Tongue (tissue), 3 donors: ENCODE measurements at places on chromosomes 1 and 21.

DNA sequence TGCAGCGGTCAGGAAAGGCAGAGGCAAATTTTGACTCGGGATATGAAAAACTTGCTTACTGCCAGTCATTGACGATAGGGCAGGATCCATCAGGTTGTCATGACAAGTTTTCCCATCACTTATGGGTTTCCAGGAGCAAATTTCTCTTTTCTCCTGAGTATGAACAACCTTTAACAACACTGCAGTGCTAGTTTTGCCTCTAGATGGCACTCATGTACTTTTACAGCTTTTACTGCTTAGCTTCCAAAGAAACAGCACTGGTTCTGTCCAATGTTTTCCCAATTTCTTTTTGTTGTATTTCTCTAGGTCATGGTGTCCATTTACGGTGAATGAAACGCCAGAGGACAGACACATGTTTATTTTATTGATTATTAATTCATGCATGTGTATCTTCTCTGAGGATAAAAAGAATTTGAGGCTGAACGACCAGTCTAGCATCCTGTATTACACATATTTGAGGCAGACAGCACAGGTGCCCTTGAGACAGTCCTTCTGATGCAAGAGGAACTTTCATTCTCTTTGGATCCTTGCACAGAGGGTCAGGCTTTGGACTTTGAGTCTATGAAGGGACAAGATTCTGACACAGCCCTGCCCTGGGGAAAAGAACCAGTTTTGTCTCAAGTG, 112.3 kb upstream of the TRABD2B start:
- peak; percentile 78 for DNase-seq

- no peak for DNase-seq
Measured at GRCh38 chr1:68101829-68102228, 51.4 kb upstream of the DIRAS3 start.

- no peak for DNase-seq
Measured at GRCh38 chr1:218775501-218776021, 398.1 kb upstream of the LYPLAL1 start.

- peak; percentile 58 for DNase-seq
Measured at GRCh38 chr21:46392921-46393320, 65.8 kb upstream of the DIP2A start.

DNA sequence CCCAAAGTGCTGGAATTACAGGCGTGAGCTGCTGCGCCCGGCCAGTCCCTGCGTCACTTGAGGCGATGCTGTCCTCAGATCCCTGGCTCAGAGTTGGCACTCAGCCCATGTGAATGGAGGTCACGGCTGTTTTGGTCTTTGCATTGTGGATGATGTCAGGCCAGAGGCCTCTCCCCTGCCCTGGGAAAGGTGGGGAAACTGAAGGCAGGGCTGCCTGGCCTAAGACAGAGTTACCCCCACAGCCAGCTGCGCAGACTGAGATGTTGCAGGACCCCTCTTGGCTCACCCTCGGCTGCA, 821 bp downstream of the MASP2 start:
- DNase-seq = peak; percentile 55

DNA sequence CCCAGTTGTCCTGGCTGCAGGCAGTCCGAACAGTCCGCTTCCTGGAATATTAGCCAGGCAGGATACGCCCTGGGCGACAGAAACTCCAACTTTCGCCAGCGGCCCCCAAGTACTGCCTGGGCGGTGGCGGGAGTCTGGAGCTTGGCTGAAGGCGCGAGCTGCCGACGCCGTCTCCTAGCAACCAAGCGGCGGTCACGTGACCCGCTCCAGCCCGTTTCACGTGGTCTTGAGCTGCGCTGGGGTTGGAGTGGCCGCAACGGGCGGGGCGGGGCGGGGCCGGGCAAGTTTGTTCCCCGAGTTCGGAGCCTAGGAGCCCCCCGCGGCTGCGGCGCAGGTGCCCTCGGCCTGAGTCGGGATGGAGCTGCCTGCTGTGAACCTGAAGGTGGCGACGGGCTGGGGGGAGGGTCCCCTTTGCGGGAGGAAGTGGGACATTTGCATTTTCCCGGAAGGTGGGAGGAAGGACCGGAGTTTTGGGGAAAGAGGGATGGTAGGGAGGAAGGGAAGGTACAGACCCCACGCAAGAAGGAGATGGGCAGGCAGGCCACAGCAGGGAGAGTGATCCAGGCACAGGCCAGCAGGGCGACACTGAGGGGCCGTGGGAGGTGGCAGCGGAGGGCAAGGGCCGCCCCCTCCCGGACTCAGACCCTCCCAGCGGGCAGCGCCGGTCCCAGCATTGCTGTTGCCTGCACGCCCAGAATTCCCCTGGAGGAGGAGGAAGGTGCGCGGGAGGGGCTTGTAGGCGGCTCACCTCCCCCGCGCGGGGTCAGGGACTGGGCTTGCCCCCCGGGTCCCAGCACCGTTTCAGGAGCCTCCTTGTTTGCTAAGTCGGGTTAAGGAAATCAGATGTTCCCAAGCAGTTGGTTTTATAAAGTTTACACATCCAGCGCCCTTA, at the start of gene AGTRAP:
TSS of gene AGTRAP (plus strand) at position 283 of the 892 bp plus-strand sequence. CDS start at position 356, 73 bp downstream.
- peak; percentile 97 for DNase-seq

DNA sequence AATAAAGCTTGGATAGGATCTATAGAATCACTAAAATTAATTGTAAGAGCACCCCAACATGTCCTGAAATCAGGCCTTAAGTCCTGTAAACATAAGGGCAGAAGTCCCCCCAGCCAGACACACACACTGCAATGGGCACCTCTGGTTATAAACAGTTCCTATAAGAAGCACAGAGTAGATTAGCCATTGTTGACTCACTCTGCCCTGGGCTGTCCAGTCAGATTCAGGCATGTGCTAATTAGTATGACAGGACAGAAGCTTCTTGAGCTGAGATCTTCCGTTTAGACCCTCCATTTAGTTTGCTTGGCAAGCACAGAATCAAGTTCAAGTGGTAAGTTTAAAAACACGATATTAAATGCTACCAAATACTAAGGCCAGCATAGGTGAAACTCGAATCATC, 11.8 kb upstream of the DENND1B start:
- no peak for DNase-seq

DNA sequence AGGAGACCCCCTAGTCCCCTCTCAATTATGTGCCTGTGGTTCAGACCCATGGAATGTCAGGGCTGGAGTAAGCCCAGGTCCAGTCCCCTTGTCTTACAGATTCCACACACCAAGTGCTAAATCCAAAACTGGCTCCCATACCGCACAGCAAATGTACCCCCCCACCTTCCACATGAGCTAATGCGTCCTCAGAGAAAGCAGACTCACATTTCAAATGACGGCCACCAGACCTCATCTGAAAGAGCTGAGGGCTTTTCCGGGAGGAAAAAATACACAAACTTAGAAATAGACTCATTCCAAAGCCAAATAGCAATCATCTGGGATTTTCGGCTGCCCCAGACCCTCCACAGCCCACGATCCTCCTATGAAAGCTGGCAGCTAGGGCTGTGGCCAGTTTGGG, 12.8 kb upstream of the CNTN2 start:
- DNase-seq = peak; percentile 59

DNA sequence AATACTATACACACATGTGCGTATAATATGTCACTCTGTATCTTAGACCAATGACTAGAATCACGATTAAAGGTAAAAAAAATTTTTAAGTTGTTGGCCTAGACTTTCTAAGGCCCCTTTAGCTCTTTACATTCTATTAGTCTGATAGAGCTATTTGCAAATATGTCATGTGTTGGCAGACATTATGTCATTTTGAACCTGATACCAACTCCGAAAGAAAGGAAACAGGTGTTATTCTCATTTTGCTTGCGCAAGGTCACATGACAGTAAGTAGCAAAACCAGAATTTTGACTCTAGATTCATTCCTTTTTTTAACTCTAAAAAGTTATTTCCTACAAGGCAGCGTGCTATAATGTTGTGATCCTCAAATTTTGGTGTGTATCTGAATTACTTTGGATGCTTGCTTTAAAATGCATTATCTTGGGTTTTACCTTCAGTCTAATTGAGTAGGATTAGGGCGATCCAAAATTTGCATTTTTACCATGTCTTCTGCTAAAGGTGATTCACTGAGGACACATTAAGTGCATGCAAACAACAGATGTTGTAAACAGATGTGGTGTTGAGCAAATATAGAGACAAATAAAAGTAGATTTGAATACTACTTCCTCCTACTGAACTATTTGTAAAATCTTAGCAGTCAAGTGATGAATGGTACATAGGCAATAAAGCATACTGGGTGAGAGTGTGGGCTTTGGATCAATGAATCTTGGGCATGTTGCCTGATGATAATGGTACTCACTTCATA, 63.5 kb upstream of the KIAA1614 start:
- DNase-seq = peak; percentile 15

- no peak for DNase-seq
Measured at GRCh38 chr21:14592296-14593000, 46.3 kb upstream of the SAMSN1 start.

DNA sequence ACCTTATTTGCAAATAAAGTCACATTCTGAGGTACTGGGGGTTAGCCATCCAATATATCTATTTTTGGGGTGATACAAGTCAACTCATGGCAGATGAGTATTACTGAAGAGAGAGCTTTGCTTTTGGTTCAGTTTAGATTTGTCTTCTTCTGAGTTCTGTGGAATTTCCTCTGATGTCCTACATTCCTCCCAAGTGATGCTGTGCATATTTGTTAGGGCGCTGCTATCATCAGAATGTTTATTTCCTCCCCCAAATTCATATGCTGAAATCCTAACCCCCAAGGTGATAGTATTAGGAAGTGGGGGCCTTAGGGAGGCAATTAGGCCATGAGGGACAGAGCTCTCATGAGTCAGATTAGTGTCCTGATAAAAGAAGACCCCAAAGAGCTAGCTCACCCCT, 96.2 kb upstream of the WLS start:
- DNase-seq = no peak

DNA sequence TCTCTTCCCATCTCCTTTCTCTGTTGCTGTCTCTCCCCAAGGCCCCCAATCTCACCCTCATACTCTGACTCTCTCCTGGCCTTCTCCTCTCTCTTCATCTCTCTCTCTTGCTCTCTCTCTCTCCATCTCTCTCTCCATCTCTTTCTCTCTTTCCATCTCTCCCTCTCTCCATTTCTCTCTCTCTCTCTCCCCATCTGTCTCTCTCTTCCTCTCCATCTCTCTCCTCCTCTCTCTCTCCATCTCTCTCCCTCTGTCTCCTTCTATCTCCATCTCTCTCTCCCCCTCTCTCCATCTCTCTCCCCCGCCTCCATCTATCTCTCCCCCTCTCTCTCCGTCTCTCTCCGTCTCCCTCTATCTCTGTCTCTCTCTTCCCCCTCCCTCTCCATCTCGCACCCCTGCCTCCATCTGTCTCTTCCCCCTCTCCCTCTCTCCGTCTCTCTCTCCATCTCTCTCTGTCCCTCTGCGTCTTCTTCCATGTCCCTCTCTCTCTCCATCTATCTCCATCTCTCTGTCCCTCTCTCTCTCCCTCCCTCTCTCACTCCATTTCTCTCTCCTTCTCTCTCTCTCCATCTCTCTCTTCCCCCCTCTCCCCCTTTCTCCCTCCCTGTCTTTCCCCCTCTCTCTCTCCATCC, 16.0 kb upstream of the EPHA8 start:
- DNase-seq = no peak

DNA sequence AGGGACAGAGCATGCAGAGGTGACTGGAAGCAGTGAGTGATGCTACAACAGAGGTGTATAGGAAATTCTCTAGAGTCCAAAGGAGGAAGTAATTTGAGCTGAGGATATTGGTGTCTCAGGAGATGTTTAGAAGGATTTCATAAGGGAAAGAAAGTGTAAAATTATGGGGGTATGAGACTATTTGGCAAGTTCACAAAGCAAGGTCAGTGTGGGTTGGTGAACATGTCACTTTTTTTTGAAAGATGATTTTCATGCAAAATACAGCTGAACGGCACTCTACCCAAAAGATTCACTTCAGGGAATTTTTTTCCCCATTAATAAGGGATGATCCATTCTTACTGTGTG, 24.1 kb downstream of the HMGCS2 start:
- DNase-seq = no peak

- DNase-seq = peak; percentile 79
Measured at GRCh38 chr1:42146626-42147320, 6.4 kb upstream of the GUCA2B start.

DNA sequence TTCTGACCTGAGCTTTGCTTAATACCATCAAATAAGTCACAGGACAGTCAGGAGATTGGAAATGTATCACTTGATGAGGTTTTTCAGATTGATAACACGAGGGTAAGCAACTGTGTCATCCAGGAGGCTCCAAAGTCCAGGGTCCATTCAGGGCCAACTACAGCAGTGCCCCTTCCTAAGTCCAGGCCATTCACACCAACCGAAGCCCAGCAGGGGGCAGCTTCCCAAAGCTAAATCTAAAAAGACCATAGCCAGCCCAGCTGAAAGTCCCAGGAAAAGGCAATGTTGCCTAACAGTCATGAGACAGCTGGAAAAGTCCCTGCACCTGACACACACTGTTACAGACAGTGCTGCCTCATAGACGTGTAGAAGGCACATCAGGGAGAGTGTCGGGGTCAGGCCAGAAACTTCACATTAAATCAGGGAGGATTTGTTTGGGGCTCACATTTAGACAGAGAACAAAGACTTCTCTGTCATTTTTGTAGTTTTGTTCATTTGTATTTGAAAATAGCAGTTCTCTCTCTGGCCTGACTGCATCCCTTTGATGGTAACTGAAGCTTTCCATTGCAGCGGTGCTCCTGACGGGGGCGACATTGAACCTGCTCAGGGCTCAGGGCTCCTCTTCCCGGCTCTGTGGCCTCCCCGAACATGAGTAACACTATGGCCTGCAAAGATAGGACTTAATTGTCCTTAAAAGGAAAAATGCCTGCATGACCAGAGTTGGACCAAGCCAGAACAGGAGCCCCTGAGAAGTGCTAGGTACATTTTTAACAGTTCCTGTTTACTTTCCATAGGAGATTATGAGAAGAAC, 200.4 kb downstream of the NRIP1 start:
- peak; percentile 70 for DNase-seq

- peak; percentile 76 for DNase-seq
Measured at GRCh38 chr1:53860967-53861411, 22.9 kb upstream of the NDC1 start.

GRCh38 chr1:52627028-52627427, 5.9 kb upstream of the SHISAL2A start:
- DNase-seq = no peak

- DNase-seq = no peak
Measured at GRCh38 chr1:86183810-86184209, 27.2 kb upstream of the COL24A1 start.

GRCh38 chr1:34441259-34442069, 264.8 kb downstream of the C1orf94 start:
- DNase-seq = no peak

DNA sequence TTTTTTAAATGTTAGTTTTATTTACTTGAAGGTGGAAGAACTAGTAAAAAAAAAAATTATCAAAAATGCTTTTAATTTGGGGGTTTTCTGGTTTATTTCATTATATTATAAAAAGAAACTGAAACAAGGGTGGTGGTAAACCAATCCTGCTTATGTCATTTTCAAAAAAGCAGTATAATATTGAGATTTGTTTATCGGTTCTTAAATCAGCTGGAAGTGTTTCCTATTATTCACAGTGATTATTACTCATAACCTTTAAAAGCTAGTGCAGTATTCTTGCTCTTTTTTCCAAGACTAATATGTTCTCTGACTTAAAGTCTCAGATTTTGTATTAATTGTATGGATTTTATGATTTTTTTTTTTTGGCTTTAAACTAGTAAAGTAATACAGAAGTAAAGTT, 5.4 kb upstream of the LRRC40 start:
- no peak for DNase-seq

- DNase-seq = no peak
Measured at GRCh38 chr1:17507915-17508314, 31.6 kb upstream of the ARHGEF10L start.
